ENCODE measurements at places on chromosomes 6 and 20.

DNA sequence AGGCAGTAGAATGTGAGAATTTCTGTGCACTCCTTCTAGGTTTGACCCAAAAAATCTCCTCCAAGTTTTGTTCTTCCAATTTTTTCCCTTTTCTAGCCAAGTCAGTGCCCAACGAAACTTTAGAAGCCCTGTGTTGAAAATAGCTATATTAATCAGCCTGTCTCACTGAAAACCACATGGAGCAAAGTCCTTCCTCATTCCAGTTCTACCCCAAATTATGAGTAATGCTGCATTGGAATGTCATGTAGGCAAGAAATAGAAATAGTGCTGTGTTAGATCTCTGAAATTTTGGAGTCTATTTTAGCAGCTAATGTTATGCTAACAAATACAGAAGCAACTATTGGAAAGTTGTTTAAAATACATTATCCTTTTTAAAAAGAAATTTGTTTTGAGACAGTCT is 725.5 kb downstream of the TBC1D32 start:
- DNase-seq, result no peak

GRCh38 chr6:130407032-130407431 is 41.2 kb downstream of the TMEM200A start:
- no peak for DNase-seq

- DNase-seq, result no peak
Measured at GRCh38 chr6:169723991-169724493, 258 bp downstream of the PHF10 start.

- no peak for DNase-seq
Measured at GRCh38 chr20:11876555-11876954, 41.1 kb upstream of the BTBD3 start.

- DNase-seq, result no peak
Measured at GRCh38 chr6:13678255-13678983, 33.2 kb downstream of the RANBP9 start.

GRCh38 chr6:14676064-14676463 is 558.5 kb downstream of the CD83 start:
- DNase-seq, result no peak

DNA sequence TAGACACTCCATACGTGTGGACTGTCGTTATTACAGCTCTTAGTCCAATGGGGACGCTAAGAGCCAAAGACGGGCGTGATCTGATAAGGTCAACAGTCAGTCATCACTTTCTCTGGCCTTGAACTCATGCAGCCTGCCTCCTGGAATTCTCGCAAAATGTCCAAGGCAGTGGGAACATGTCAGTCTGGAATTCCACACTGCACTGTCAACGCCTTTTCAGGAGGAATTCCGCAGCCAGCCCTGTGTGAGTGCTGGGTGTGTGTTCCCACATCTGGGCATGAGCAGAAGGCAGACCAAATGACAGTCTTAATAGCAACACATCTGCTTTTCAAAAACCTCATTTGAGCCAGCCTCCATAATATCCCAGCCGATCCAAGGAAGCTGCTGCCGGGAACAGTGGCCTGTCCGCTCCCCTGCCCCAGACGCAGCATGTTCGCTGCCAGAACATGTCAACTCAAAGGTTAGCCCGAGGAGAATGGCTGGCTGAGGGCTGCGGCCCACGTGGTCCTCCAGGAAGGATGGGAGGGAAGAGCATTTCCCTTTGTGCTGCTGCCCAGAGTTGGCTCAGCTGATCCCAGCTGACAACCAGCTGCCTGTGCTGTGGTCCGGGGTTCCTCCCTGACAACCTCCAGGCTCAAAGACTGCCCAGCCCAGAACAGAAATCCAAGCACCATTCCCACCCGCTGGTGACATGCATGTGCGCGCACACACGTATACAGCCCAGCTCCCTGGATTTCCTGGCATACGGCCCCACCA is 103.1 kb downstream of the SULF2 start:
- DNase-seq, result no peak

GRCh38 chr6:125097186-125097585 is 56.4 kb upstream of the TPD52L1 start:
- DNase-seq, result no peak

DNA sequence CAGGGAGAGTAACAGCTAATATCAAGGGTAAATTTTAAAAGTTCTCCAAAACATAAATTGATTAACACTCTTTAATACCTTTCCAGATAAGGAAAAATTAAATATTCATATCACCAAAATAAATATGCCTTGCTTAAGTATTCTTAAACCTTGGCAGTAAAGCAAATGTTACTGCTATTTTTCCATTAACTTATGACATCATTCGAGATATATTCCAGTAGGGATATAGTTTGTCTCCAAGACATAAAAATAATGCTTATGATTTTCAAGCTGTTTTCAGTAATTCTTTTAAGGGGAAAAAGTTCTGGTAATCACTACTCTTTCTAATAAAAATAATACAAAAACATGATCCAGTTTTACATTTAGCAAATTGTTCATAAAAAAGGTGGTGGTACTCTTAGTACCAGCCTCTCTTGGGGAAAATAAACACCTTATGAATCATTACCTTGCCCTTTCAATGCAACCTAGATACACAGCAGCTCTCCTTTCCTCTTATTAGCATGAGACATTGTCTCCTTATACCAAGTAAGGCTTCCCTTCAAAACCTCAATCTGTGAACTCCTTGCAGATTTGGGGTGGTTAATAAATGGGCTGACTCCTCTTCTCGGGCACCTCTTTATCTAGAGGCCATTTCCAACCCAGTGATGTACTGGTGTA is 31.5 kb upstream of the LTV1 start:
- DNase-seq, result no peak

GRCh38 chr6:2432292-2432691 is 186.9 kb upstream of the GMDS start:
- no peak for DNase-seq

GRCh38 chr6:128712898-128713297 is 170.0 kb upstream of the LAMA2 start:
- no peak for DNase-seq

GRCh38 chr20:11018668-11019170 is 344.9 kb upstream of the JAG1 start:
- DNase-seq, result no peak

DNA sequence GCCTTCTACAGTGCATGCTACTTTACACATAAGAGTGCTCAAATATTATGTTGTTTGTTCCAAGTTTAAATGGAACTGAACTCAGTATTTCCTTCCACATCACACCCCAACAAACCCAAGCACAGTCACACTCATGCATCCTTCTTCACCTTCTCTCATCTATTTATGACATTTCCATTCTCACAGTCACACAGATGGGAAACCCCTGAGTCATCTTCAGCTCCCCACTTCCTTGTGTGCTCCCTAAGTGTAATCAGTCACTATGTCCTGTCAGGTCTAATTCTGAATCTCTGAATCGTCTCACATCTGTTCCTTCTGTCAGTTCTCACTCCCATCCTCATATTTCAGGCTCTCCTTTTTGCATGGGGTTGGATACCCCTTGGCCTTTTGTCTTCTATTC is 96.0 kb downstream of the RIMS1 start:
- DNase-seq, result no peak

DNA sequence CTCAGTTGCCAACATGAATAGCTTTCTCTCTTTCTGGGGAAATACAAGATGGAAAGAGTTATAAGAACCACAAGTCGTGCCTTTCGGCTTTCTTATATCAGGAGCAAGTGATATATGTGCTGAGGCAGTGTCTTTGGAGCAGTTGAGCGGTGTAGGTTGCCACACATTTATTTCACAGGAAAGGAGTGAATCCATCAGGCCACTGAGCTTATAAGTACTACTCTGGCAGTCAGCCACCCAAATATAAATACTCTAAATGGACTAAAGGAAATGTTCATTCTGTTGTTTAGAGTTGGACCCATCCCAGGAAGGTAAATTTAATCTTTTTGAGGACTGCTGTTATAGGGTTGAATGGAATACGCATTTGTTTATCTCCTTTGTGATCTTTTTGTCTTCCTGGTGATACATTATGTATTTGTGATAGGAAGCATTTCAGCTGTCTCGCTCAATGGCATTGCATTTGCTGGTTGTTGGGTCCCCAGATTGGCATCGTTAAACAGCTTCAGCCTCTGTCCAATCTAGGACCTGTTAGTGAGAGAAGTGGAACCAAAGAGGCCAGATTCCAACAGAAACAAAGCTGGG is 139.7 kb downstream of the SOBP start:
- DNase-seq, result no peak

DNA sequence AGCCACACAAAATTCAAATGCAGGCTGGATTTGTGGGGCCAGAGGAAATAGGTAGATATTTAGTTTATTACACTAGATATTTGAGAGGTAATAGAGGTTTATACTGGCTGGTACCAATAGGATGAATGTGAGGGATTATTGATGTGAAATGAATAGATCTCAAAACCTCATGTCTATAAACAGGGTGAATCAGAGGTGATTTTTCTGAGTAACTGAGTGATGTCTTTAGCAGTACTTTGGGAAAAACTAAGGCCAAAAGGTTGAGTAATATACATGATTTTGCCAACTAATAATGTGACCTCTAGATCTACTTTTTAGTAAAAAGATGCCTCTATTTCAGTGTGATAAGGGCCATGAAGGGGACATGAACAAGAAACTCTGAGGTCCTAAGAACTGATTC is 86.8 kb downstream of the HAO1 start:
- DNase-seq, result no peak

DNA sequence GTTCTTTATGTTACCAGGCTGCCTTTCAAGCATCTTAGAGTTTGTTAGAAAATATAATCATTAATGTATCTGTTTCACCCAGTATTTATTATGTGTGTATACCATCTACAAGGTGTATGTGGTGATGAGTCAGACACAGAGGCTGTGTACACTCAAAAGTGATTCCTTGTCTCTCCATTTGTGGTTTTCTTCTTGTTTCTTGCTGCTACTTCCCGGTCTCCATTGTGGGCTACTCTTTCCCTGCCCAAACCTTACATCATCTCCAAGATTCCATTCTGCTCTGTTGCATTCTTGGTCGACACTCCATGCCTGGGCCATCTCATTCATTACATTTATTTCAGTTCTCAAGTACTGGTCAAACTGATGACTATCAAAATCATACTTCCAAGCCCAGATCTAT is 182.2 kb upstream of the STXBP5 start:
- no peak for DNase-seq

GRCh38 chr20:1790386-1790785 is 104.8 kb upstream of the SIRPA start:
- DNase-seq, result no peak

- no peak for DNase-seq
Measured at GRCh38 chr20:17505636-17506517, 25.3 kb downstream of the BFSP1 start.

DNA sequence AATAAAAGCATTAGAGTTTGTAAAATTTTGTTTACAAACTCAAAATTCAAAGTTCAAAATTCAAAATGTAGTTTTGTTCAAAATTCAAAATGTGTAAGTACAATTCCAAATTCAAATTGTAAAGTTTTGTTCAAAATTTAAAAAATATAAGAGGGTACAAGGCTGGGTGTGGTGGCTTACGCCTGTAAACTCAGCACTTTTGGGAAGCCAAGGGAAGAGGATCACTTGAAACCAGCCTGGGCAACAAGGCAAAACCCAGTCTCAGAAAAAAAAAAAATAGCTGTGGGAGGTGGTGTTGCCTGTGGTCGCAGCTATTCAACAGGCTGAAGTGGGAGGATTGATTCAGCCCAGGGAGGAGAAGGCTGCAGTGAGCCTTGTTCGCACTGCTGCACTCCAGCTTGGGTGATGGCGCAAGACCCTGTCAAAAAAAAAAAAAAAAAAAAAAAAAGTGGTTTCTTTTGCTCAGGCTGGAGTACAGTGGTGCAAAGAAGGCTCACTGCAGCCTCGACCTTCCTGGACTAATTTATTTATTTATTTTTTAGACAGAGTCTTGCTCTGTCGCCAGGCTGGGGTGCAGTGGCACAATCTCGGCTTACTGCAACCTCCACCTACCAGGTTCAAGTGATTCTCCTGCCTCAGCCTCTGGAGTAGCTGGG is 5.4 kb upstream of the ZBTB12 start:
- no peak for DNase-seq

DNA sequence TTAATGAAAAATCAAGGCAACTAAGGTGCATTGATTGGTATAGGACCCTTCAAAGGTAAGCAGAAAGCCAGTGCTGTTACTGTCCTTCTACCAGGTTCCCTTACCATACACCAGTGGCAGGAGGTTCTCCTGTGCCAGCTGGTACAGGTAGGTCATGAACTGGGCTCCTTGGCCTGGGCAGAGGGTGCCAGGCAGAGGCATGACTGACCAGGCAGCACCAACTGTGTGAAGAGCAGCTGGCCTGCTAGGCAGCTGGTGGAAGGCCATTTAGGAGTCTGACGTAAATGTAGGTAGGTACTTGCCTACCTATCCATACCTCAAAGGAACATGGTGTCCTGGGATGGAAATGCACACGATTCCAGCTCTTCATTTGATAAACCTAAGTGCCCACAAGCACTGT is 23.3 kb downstream of the PCNA start:
- DNase-seq, result no peak

DNA sequence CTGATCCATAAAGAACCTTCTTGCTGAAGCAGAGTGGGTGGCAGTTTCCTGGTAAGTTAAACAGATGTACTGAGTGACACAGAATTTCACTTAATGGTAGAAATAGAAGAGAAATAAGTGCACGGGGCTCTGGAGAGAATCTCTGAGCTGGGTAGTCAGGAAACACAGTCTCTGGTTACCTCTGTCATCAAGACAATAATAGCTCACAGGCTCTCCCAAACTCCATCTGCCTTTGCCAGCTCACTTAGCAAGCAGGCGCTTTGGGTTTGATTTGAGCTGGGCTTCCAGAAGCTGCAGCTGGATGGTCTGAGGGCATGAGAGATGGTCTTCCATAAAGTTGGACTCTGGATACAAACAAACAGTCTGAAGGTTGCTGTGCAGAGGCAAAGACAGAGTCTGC is 39.6 kb upstream of the PRSS35 start:
- DNase-seq, result no peak

GRCh38 chr6:54191461-54191860 is 80.2 kb downstream of the MLIP start:
- DNase-seq, result no peak

DNA sequence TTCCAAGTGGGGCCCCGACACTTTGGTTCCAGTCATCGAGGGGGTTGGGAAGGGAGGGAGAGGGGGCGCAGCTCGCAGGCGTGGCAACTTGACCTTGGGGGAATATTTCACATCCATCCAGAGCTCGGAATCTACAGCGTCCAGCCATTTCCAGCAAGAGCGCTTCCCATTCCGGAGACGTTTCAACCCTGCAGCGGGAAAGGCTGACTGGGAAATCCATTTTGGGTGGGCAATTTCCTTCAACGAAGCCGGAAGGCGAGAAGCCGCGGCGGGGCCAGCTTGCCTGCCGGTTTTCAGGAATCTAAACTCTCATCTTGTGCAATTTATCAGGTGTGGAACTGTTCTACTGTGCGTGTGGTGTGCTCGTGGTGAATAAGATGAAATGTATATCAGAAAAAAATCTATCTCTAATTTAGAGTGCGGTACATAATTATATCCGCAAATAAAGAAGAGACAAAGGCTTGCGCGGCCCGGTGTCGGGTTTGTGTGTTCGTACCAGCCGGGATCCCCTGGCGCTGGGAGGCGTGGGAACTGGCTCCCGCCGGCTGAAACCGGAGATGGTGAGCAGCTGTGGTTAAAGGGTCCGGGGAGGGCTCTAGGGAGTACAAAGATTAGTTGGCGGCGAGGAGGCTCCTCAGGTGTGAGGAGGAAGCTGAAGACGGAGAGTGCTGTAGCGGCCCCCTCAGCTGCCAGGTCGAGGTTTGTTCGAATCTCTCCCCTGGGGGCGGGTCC is 4.8 kb downstream of the SLC32A1 start:
- no peak for DNase-seq
